ENCODE measurements at places on chromosomes 2 and 18. TPM values are rescaled to one million over a fixed set of nuclear protein-coding genes. Genes with fewer than 3 reads are reported as not detected.

DNA sequence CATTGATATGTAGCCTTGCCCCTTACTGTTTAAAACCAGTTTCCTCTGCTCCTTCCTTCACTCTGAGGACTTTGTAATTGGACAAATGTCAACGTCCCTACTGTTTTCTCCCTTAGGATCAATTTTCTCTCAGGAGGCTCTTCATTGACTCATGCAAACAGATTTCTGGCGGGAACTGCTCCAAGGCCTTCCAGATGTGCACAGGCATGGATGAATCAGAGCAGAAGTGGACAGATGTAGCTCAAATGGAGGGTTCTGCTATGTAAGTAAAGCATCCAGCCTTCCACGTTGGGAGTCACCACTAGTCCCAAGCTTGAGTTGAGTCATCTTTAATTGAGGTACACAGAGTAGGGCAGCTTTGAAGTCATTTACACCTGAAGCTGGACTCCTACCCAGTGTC is 34.1 kb upstream of the ZDBF2 start:
- H3K36me3 ChIP-seq: no peaks in the 10 kb centered on the region
- no peaks in the 10 kb centered on the region for H3K4me1 ChIP-seq
- no peak overlapping the region for H3K27ac ChIP-seq
- DNase-seq: no peak

DNA sequence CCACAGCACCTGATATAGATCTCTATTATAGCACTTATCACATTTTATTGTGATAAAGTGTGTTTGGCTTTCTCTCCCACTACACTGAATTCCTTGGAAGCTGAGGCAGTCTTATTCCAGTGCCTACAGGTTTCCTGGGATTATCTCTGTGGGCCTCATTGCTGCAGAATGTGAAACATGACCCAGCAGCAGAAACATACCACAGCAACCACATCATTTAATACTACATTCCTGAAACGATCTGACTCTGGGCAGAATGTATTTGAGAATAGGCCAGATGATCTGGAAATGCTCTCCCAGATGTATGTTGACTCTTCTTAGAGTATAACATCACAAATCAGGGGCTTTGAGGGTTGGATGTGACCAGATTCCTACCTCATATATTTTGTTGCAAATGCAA is 323.5 kb upstream of the TANK start:
- no peak overlapping the region for H3K27ac ChIP-seq
- H3K27me3 ChIP-seq: no peaks in the 10 kb centered on the region
- H3K36me3 ChIP-seq: no peaks in the 10 kb centered on the region
- no peak overlapping the region for H3K4me3 ChIP-seq
- H3K4me1 ChIP-seq: no peaks in the 10 kb centered on the region

DNA sequence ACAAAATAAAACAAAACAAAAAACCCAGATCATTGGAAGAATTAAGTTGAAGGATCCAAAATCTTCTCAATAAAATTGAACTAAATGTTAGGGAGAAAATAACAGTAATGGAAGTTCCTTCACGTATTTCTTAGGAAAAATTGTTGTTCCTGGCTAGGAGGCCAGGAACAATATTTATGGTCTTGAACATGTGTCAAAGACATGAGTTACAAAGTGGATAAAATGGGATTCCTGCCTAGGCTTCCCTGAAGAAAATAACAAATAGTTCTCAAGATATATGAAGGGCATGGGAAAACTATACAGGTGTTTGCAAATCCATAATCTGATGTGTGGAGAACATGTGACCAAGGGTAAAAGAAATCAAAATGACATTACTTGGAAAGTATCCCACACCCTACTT is 67.6 kb upstream of the ITGB6 start:
- no peak overlapping the region for H3K4me3 ChIP-seq
- peaks cover 11% of the 10 kb centered on the region for H3K36me3 ChIP-seq
- H3K27me3 ChIP-seq: no peaks in the 10 kb centered on the region
- peak overlapping the region; percentile 98 for H3K27ac ChIP-seq
- H3K4me1 ChIP-seq: peaks cover 47% of the 10 kb centered on the region

Gene KYNU
- total RNA-seq: 1.0 TPM

DNA sequence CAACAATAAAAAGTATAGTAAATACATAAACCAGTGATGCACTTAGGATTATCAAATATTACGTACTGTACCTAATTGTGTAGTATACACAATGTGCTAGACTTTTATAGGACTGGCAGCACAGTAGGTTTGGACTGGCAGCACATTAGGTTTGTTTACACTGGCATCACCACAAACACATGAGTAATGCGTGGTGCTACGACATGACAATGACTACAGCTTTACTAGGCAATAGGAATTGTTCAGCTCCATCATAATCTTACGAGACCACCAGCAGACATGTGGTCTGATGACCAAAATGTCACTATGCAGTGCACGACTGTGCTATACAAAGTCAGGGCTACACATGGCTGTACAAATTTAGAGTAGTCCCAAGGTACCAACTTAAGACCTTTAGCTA is 2.3 kb downstream of the MBOAT2 start:
- no peak for DNase-seq
- no peaks in the 10 kb centered on the region for H3K36me3 ChIP-seq
- no peak overlapping the region for H3K27ac ChIP-seq
- no peak overlapping the region for H3K4me3 ChIP-seq
- peaks cover 28% of the 10 kb centered on the region for H3K4me1 ChIP-seq
- no peaks in the 10 kb centered on the region for H3K27me3 ChIP-seq

GRCh38 chr18:36762074-36762473 is 66.7 kb downstream of the TPGS2 start:
- H3K27me3 ChIP-seq: no peaks in the 10 kb centered on the region
- H3K4me3 ChIP-seq: no peak overlapping the region
- no peak overlapping the region for H3K27ac ChIP-seq
- H3K36me3 ChIP-seq: peaks cover 22% of the 10 kb centered on the region

DNA sequence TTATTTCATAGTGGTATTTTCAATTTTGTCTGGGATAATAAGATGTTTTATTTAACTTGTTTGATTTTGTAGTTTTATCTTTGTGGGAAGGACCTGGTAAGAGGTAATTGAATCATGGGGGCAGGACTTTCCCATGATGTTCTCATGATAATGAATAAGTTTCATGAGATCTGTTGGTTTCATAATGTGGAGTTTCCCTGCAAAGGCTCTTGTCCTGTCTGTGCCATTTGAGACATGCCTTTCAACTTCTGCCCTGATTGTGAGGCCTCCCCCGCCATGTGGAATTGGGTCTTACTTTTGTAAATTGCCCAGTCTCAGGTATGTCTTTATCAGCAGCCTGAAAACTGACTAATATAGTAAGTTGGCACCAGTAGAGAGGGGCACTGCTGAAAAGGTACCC is 77.8 kb upstream of the ARHGAP15 start:
- H3K27ac ChIP-seq: no peak overlapping the region
- H3K4me1 ChIP-seq: no peaks in the 10 kb centered on the region
- H3K4me3 ChIP-seq: no peak overlapping the region
- no peaks in the 10 kb centered on the region for H3K27me3 ChIP-seq

GRCh38 chr2:124668161-124668560 is 643.1 kb downstream of the CNTNAP5 start:
- DNase-seq: no peak
- H3K27ac ChIP-seq: no peak overlapping the region
- H3K36me3 ChIP-seq: no peaks in the 10 kb centered on the region
- peaks cover 5% of the 10 kb centered on the region for H3K4me1 ChIP-seq
- H3K4me3 ChIP-seq: no peak overlapping the region
- no peaks in the 10 kb centered on the region for H3K27me3 ChIP-seq

GRCh38 chr2:70984576-70985282 is 6.3 kb downstream of the ANKRD53 start:
- peaks cover 40% of the 10 kb centered on the region for H3K36me3 ChIP-seq
- H3K27me3 ChIP-seq: no peaks in the 10 kb centered on the region
- H3K4me3 ChIP-seq: no peak overlapping the region
- H3K4me1 ChIP-seq: peaks cover 47% of the 10 kb centered on the region

Gene AKAIN1
- total RNA-seq: not detected

Gene LCT
- not detected for total RNA-seq

DNA sequence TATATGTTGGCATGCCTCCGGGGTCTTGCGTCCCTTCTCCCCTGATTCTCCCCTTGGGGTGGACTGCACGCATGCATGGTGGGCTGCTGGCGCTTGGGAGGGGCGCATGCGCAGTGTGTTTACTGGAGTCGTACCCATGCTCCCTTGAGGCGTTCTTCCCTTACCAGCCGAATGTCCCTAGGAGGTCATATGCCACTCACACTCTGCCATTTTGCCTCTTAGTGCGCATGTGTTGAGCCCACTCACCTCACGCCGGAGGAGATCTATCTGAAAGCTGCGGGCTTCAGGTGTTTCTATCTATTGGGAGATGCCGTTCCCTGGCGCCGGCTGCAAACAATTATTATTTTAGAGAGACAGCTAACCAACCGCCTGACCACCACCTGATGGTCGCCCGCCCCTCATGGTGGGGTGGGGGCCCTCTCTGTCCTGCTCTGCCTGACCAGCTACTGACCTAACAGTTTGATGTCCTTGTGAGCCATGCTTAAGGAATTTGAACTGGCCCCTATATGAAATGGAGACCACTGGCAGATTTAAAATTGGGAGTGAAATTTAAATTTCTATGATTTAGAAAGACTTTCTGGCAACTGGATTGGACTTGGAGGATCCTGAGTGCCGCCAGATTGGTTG is 179.6 kb downstream of the RNF144A start:
- H3K36me3 ChIP-seq: no peaks in the 10 kb centered on the region
- H3K4me3 ChIP-seq: no peak overlapping the region
- DNase-seq: no peak
- H3K27me3 ChIP-seq: no peaks in the 10 kb centered on the region
- no peak overlapping the region for H3K27ac ChIP-seq

GRCh38 chr2:218295029-218295428 is 2.7 kb upstream of the TMBIM1 start:
- no peaks in the 10 kb centered on the region for H3K27me3 ChIP-seq
- H3K36me3 ChIP-seq: no peaks in the 10 kb centered on the region
- peak overlapping the region; percentile 4 for H3K27ac ChIP-seq
- peaks cover 46% of the 10 kb centered on the region for H3K4me1 ChIP-seq
- no peak overlapping the region for H3K4me3 ChIP-seq

DNA sequence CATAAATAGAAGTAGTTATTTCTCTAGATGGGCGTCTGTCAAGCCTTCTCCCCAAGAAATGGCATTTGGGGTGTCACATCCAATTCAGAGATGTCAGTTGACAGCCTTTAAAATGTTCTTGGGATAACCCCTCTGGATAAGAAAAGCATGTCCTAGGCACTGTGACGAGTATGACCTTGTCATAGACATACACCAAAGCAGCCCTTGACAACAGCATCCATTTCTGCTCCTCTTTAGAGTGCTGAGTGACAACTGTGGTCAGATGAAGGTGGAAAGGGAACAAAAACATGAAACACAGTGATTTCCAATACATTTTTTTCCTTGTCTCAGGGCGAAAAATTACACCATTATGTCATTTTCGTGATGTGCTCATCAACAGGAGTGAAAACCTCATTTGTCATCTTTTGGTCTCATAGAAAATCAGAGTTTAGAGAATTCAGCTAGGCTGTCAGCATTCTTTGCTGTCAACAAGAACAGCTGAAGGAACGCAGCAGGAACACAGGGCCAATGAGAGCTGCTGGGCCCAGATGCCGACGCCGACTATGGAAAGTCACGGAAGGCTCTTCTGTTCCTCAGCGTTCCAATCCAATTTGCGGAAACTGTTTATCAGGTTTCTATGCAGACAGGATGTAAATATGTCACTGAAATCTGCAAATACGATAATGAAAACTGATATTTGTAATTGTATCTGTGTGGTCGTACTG is 193.2 kb downstream of the ICOS start:
- no peaks in the 10 kb centered on the region for H3K27me3 ChIP-seq
- no peak overlapping the region for H3K4me3 ChIP-seq
- H3K4me1 ChIP-seq: peaks cover 22% of the 10 kb centered on the region
- no peaks in the 10 kb centered on the region for H3K36me3 ChIP-seq
- DNase-seq: peak; percentile 61

DNA sequence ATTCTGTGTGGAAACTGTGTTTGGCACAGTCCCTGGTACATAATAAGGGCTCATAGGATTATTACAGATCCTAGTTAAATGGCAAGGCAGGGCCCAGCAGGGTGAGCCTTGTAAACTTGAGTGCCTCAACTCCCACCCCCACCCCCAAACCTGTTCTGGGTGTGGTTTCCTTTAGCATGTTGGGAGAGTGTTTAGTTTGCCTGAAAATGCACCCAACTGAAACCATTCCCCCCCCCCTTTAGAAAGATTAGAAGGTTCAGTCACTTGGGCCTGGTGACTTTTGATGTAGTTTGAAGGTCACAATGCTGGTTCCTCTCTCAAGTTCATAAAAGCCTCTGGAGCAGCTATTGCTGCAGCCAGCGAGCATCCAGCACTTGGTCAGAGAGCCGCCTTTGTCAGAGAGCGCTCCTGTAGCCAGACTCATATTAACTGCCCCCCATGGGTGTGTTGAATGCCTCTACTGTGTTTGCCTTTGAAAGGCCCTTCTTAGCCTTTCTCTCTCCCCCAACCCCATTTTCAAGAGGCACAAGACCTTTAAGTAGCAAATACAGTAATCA is 113.7 kb downstream of the SPTBN1 start:
- H3K36me3 ChIP-seq: no peaks in the 10 kb centered on the region
- peaks cover 98% of the 10 kb centered on the region for H3K4me1 ChIP-seq
- no peak for DNase-seq

Gene LAMA3
- 3.5 TPM for total RNA-seq

DNA sequence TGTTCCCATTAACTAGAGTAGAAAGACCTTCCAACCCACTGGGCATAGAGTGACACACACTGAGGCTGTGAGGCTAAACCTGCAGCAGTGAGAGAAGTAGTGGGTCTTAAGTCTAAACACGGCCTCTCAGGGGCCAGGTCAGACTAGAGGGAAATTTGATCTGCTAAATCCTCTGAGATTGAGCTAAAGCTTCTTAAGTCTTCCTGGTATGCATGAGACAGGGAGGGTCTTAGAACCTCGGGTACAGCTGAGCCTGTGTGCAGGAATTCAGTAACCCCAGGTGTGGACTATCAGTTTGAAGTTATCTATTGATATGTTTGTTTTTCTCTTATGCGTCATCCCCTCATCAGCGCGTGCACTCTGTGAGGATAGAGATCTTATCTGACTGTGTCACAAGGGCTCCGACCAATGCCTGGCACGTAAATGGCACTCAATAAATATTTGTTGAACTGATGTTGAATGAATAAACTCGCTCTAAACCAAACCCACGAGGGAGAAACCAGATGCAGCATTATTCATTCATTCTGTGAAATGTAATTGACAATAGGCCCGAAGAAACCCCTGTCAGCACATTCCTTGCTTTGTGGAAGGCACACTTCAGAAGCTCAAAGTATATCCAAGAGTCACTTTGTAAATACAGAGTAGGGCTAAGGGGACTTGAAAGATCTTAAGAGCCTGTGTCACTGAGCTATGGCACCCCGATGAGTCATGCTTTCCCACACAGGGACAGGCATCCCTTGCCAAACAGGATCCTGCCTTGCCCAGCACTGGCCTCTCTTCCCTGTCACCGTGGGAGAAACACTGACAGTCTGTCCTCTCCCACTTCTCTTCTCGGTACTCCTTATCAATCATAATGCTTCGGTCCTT is 21.7 kb upstream of the RAB10 start:
- H3K36me3 ChIP-seq: no peaks in the 10 kb centered on the region
- no peak overlapping the region for H3K4me3 ChIP-seq
- H3K4me1 ChIP-seq: peaks cover 15% of the 10 kb centered on the region
- H3K27ac ChIP-seq: peak overlapping the region; percentile 30
- peak; percentile 47 for DNase-seq

- no peaks in the 10 kb centered on the region for H3K4me1 ChIP-seq
- no peaks in the 10 kb centered on the region for H3K27me3 ChIP-seq
- H3K27ac ChIP-seq: no peak overlapping the region
- no peak for DNase-seq
- H3K36me3 ChIP-seq: peaks cover 18% of the 10 kb centered on the region
These were observed 278.3 kb upstream of the CYP26B1 start for GRCh38 chr2:72425996-72426395.
